A549 treated with RU486 at 1 μM for 4 hours (cell line): ENCODE measurements at places on chromosomes 3 and 15. TPM values are rescaled to one million over a fixed set of nuclear protein-coding genes. Genes with fewer than 3 reads are reported as not detected.

Gene ACSBG1
- total RNA-seq, result 0.12 to 0.39 TPM (median 0.15 TPM) in 4 of 5 replicates, not detected in the other

Gene CEMIP
- 1.6 to 2.2 TPM (median 2.0 TPM) in 5 replicates for total RNA-seq

Gene LYZL4
- not detected in 5 replicates for total RNA-seq

Gene ATP2B2
- 0.03 to 0.16 TPM (median 0.04 TPM) in 4 of 5 replicates, not detected in the other for total RNA-seq

Gene ZNF80
- not detected in 5 replicates for total RNA-seq

Gene MAP1A
- 0.76 to 0.97 TPM (median 0.85 TPM) in 5 replicates for total RNA-seq

Gene SERPINI2
- not detected in 5 replicates for total RNA-seq

Gene ROPN1
- total RNA-seq, result not detected in 5 replicates

Gene SCG5
- 2.0 to 3.1 TPM (median 2.5 TPM) in 5 replicates for total RNA-seq

Gene NPAP1
- total RNA-seq, result not detected in 5 replicates
